Lower lobe of right lung (tissue), 2 donors: ENCODE measurements at places on chromosomes 12 and 14.

DNA sequence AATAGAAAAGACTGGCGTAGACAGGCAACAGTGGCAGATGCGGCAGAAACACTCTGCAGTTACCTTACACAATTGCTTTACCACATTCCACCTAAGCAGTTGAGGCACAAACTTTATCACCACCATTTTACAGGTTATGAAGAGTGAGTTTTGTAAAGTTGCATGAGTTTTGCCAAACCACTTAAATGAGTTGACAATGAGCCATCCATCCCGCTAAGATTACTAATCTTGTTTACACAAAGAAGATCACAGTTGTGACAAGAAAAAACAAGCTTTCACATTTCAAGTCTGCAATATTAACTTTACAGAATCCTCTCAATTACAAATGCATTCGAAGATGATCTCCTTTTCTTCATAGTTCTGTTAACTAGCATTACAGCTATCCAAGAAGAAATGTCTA is 1.8 kb downstream of the TMCC3 start:
- DNase-seq = no peak

DNA sequence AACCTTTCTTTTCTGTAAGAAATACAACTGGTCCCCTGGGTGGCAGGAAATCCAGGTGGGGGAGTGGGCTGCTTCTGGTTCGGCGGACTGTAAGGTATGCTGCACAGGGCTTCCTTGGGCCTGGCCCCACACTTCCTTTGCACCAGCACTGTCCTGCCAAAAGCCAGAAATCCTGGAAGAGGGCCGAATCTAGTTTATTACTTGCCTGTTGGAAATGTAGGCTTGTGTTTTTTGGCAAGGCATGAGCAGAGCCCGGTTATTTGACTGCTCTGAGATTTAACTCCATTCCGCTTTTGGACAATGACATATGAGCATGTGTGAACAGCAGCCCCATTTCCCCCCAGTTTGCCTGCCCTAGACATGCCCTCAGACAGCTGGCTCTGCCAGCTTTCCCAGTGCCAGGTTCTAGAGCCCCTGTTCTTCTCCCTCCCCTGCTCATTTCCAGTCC is 86.6 kb downstream of the BORCS5 start:
- no peak for DNase-seq

GRCh38 chr14:58048219-58048618 is 103.8 kb downstream of the ARMH4 start:
- DNase-seq = no peak

GRCh38 chr12:27517961-27518665 is 5.9 kb upstream of the PPFIBP1 start:
- no peak for DNase-seq

- DNase-seq = peak; percentile 57
Measured at GRCh38 chr12:20212658-20213555, 155.4 kb upstream of the PDE3A start.

- DNase-seq = no peak
Measured at GRCh38 chr12:49671031-49671765, 36.0 kb downstream of the FMNL3 start.

DNA sequence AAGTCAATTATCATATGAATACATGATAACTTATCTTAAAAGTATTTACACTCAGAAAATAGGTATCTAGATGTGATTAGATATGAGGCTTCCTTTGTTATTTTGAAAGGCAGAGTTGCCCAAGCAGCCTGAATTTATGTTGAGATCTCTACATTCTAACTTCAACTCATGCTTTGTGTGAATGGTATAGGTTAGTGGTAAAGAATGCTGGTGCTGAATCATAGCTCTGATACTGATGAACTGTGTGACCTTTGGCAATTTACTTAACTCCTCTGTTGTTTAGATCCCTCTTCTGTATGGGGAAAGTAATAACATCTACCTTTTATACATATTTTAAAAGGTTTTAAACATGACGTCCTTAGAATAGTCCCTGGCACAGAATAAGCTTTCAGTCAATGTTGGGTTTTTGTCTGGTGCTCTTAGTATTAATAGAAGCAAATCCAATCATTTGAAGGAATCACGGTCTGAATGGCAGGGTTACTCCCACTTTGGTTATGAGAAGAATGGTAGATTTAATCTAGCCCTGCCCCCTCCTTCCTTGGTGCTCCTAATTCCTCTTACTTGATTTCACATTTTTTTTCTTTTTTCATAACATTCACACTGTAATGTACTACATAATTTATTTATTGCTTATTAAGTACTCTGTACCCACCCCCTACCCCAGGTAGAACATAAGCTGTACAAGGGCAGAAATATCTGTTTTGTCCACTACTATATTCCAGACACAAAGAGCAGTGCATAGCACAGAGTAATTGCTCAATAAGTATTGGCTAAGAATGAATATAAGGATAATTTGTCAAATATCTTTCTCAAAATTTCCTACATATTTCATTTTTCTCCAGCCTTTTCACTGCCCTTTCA is 203.3 kb upstream of the KRR1 start:
- DNase-seq = no peak

DNA sequence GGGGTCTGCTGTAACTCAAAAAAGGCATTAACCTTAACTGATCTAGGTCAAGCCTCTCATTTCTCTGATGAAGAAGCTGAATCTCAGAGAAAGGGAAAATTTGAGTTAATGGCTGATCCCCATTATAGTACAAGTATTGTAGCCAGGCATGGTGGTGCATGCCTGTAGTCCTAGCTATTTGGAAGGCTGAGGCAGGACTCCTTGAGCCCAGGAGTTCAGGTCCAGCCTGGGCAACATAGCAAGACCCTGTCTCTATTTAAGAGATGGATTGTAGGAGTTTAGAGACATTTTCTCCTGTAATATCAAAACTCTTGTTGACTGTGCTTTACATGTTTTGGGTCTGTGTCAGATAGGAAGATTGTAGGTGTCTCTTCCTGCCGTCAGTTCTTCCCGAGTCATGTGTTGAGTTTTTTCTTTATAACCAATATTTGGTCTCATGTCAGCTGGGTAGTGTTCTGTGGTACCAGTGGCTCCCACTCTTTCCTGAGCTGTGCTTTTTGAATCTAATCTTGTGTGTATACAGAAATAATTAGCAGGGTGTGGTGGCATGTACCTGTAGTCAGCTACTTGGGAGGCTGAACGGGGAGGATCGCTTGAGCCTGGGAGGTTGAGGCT is 8.6 kb downstream of the COPZ1 start:
- DNase-seq = no peak

DNA sequence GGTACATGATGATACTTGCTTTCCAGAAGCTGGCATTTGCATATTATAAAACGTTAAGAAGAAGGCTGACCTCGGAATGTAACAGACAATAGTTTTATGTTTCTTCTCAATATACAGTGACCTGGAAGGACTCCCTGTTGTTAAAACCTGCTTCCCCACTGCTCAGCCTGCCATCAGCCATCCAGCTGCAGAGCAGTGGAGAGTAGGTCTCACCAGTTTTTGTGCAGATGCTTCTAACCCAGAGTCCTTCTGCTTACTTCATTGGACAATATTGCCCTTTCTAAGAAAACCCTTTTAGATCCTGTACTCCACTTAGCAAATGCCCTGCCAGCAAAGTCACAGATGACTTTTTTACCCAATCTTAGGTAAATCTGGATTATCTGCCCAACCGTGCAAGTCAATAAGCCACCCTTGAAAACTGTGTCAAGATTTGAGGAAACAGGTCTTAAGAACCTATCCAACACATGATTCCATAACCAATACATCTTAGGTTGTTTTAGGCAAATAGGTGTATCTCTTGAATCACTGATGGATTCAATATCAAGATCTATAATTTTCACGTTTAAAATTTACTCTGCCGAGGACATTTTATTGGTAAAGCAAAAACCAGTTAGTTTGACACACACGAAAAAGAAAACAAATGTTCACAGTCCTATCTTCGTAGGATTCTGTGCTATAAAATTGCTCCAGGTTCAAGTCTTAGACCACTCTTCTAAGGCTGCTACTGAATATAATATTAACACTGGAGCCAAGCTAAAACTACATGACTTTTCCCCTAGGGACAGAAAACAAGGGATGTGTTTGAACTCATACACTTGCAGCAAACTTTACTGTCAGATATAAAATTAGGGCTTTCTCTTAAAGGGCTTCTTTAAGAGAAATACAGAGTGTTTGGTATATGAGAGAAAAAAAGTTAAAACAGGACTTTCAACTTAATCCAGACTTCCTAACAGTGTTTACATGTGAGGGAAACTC is 5.7 kb downstream of the PHLDA1 start:
- DNase-seq = no peak

DNA sequence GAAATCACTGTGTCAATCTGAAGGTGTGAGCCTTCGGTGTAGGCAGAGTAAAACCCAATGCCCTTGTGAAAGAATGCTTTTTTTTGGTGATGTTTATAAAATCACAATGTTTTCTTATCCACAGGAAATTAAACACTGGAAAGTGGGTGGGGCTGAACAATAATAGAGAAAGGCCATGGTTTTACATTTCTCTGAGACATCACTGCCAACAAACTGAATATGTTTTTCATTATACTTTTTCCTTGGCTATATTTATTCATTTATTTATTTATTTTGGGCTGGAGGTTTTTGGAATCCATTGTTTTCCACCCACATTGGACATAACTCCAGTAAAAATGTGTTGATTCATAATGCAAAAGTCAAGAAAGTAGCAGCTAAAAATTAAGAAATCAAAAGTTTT is 16.9 kb downstream of the LRRK2 start:
- no peak for DNase-seq

DNA sequence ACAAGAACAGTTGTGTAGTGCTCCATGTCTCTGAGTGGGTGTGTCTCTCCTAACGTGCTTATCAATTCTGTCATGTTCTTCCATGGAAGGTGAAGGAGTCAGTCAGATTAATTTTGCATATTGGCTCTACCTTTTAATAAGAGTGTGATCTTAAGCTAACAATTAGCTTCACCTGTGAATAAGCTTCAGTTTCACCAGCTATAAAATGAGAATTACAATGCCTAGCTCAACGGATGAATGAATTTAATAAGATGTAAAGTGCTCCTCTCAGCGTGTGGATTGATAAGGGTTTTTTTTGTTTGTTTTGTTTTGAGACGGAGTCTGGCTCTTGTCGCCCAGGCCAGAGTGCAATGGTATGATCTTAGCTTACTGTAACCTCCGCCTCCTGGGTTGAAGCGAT is 32.7 kb downstream of the CCDC175 start:
- DNase-seq = no peak

DNA sequence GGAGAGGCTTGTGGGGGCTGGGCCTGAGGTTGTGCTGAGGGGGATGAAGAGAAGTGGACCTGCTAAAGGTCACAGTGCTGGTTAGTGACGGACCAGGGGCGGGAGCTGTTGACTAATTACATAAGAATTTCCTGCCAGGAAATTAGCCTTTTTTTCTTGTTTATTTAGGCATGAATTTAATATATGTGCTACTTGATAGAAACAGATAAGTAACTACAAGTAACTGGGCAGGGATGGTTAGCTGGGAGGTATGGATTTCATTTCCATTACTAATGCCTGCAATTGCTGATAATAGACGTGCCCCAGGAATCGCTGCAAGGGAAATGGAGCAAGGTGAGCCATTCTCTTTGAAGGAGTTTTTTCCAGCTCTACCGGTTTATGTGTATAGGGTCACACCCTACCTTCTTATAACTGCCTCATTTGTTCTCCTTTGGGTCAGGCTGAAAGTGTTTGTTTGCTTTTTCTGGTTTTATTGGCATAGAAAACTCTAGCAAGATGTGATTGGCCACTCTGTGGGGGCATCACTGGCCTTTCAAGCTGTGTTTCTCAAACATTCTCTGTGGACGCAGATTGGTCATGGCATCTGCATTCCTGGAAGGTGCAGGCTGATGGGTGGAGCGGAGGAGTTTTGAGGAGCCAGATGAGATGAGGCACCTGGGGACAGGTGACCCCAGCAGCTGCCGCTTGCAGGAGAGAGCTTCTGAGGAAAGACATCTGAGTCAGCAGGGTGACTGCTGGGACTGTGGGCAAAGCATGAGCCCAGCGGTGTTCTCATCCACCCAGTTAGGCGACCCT is 19.0 kb upstream of the GPRC5A start:
- DNase-seq = peak; percentile 55

- no peak for DNase-seq
Measured at GRCh38 chr14:68271913-68272391, 452.4 kb downstream of the RAD51B start.

- no peak for DNase-seq
Measured at GRCh38 chr14:85402569-85403162, 127.3 kb upstream of the FLRT2 start.

GRCh38 chr14:103189481-103190470 is 66.5 kb downstream of the TNFAIP2 start:
- no peak for DNase-seq

- DNase-seq = no peak
Measured at GRCh38 chr12:93080452-93080851, 151.4 kb upstream of the EEA1 start.

DNA sequence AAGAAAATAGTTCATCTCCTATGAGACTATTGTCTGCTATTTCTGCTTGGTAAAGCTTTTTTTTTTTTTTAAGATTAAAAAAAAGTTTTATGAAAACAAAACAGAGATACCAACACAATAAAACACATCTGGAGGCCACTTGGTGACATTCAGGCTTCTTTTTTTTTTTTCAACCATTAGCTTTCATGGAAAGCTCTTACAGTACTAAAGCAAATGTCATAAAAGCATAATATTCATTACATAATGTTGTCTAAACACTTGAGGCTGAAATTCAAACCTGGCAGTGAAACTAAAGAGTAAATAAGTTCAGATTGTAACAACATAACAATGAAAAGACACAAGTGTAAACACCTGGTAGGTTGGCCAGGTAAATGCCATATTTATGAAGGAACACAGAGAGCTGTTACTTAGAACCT is 14.7 kb downstream of the PRICKLE1 start:
- no peak for DNase-seq

- no peak for DNase-seq
Measured at GRCh38 chr12:112812600-112813406, 21.3 kb downstream of the RPH3A start.

DNA sequence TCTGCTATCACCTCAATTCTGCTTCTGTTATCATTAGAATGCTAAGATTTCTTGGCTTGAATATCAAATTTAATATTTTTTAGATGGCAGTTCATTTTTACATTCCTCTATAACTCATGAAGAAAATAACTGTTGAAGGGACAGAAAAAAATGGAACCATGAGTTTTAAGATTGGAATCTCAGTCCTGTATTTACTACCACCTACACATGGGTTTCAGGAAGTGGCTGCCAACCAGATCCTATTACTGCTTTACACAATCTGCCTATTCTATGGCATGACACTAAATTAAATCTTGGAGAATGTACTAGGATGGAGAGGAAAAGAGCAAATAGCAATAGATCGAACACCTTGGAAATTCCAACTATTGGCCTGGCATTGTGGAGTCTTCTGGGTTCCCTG is 140.8 kb downstream of the DUSP6 start:
- no peak for DNase-seq

GRCh38 chr12:100168562-100168961 is 25.9 kb upstream of the BLTP3B start:
- DNase-seq = no peak

- DNase-seq = no peak
Measured at GRCh38 chr14:99602788-99603415, 1.1 kb downstream of the CCDC85C start.

DNA sequence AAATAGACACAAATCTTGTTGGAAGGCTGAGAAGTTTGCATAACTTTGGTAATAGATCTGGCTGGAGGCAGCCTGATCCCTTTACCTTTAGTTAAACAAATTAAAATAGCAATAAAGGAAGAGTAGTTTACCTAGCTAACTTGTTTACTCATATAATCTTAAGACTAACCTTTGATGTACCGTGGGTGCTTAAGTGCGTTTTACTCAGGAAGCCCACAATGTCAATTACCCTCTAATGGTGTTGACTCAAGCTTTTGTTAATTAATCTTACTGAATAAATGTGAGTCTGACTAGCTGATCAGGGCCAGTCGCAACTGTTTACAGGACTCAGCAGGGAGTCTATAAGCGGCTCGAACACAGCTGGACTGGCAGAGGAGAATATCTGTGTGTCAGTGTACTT is 51.5 kb downstream of the FAR2 start:
- DNase-seq = no peak
